ENCODE measurements at places on chromosomes 6 and 20. TPM values are rescaled to one million over a fixed set of nuclear protein-coding genes. Genes with fewer than 3 reads are reported as not detected.

Gene RGS17
- polyA plus RNA-seq = 5.8 TPM

Gene MAS1
- not detected for polyA plus RNA-seq

Gene CDSN
- polyA plus RNA-seq = not detected

Gene ERVFRD-1
- not detected for polyA plus RNA-seq

Gene KCNB1
- polyA plus RNA-seq = 12.3 TPM

Gene HSD17B8
- 3.1 TPM for polyA plus RNA-seq

Gene USP49
- polyA plus RNA-seq = 1.0 TPM

Gene GSTA3
- not detected for polyA plus RNA-seq

Gene IER3
- polyA plus RNA-seq = 2.5 TPM

Gene MAD2L1BP
- 21.2 TPM for polyA plus RNA-seq

Gene FUT9
- 17.0 TPM for polyA plus RNA-seq

Gene KIF25
- polyA plus RNA-seq = 13.7 TPM
